ENCODE measurements at places on chromosomes 7 and 10. TPM values are rescaled to one million over a fixed set of nuclear protein-coding genes. Genes with fewer than 3 reads are reported as not detected.

The OR2A12 gene
- not detected for total RNA-seq

The HUS1 gene
- 17.2 TPM for total RNA-seq

The DNAJC12 gene
- 2.0 TPM for total RNA-seq

The CLDN12 gene
- 39.1 TPM for total RNA-seq

All from smooth muscle cell of trachea (primary cell).